ENCODE measurements at places on chromosomes 5 and 9.

GRCh38 chr9:9804109-9804508, 808.7 kb downstream of the PTPRD start:
- DNase-seq, result no peak

GRCh38 chr5:15236911-15237508, 263.0 kb upstream of the FBXL7 start:
- no peak for DNase-seq

GRCh38 chr5:6188976-6189375, 189.4 kb downstream of the MED10 start:
- DNase-seq, result no peak

DNA sequence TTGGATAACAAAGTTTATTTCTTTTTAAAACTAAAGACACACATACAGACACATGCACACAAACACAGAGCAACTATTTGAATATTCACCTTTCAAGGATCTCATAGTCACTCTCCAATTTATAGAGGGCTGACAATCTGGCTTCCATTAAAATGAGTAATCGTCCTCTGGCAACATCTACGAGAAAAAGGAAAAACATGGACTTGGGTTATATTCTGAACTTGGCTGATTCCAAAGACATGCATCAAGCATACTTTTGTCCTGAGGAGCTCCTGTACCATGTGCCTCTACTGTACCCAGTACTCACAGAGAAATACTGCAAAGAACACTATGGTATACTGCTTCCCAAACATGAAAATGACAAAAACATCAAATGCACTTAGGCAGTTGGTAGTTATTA, 15.4 kb downstream of the IARS1 start:
- no peak for DNase-seq

GRCh38 chr5:127295454-127295853, 4.9 kb downstream of the MEGF10 start:
- DNase-seq, result no peak

DNA sequence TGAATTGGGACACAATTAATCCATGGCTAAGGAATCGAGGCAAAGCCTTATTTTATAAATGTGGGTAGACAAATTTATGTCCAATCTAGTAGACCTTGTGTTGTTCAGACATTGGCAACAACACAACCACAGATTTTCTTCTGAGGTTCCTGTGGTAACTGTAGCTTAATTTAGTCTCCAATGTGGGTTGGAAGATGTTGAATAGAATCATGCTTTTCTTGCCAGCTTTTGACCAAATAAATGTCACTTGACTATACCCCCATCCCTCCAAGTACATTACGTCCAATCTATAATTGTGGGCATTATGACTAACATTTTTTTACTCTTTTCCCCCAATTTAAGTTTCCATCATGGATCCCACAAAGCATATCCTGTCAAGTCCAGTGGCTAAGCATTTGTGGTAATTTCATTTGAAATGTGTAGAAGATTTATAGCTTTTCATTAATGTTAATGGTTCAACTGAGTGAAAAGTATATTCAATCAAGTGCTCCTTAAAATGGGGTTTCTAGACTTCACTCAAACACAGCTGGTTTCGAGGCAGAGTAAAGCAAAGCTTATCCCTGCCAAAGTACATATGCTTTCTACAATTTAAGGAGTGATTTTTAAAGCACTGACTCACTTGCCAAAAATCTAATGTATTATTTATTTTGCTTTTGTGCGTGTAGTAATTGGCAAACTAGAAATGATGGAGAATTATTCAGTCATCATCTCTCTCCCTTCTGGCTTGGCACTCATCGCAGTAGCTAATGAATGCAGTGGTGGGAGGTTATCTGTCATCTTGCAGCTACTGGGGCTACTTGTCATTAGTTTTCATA, 141.8 kb downstream of the FAM174A start:
- no peak for DNase-seq

GRCh38 chr5:157303667-157304327, 37.9 kb downstream of the CYFIP2 start:
- no peak for DNase-seq

DNA sequence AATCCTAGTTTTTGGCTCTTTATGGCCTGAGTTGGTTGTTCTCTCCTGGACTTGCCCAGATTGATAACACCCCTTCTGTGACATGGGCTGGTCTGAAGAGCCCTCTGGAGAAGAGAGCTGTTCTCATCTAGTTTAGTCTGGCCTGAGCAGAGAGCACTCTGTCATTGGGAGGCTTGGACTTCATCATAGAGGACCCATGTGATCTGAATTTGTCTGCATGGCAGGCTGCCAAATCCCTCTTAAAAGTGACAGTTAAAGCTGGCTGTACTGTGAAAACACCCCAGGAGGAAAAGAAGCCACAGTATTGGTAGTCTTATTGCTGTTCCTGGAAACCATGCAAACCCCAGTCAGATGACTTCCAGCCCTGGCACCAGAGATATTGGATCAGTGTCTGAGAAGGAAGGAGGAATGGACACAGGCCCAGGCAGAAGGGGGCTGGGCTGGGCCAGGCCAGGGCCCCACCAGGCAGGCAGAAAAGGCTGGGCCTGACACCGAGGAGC, 3.7 kb upstream of the WDR31 start:
- DNase-seq, result no peak

DNA sequence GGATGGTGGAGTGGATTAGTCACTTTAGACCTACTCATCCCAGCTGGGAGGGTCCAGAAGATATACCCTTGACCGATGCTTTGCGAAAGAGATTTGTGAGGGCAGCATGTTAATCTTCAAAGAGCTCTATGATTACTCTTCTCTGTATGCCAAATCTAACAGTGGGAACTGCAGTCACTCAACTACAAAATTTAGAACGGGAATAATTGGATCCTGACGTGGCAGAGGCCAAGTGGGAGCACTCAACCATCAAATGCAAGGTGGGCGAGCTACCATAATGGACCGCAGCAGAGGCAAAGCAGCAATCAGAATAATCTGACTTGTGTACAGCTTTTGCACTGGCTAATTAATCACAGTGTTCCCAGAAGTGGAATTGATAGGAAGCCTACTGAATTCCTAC, 20.4 kb downstream of the NSA2 start:
- DNase-seq, result no peak

DNA sequence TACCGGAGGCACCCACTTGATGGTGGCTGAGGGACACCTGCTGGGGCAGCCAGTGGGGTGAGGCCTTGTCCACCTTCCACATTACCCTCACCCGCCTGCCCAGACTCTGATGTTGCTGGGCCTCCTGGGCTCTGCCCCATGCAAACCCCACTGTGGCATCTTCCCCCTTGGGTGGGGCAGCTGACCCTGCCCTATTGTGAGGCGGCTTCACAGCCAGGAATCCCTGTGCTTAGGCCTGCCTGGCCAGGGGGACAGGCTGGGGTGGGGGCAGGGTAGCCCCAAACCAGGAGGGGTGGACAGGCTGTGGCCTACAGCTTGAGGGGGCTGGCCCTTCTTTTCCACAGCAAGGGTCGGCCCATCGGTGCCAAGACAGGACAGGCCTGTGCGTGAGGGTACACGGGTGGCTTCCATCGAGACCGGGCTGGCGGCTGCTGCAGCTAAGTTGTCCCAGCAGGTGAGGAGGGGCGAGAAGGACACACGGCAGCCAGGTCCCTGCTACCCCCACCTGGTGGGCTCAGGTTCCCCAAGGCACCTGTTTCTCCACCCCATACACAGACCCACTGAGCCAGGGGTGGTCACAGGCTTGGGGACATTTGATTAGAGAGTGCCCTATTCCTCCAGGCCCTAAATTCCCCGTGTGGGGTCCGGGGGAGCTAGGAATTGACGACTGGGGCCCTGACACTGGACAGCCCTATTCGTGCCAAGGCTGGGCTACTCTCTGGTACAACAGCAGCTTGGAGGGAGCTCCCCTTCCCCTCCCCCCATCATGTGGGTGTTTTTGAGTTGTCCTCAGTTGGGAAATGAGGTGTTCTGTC, 99.2 kb downstream of the PHF2 start:
- DNase-seq, result no peak

DNA sequence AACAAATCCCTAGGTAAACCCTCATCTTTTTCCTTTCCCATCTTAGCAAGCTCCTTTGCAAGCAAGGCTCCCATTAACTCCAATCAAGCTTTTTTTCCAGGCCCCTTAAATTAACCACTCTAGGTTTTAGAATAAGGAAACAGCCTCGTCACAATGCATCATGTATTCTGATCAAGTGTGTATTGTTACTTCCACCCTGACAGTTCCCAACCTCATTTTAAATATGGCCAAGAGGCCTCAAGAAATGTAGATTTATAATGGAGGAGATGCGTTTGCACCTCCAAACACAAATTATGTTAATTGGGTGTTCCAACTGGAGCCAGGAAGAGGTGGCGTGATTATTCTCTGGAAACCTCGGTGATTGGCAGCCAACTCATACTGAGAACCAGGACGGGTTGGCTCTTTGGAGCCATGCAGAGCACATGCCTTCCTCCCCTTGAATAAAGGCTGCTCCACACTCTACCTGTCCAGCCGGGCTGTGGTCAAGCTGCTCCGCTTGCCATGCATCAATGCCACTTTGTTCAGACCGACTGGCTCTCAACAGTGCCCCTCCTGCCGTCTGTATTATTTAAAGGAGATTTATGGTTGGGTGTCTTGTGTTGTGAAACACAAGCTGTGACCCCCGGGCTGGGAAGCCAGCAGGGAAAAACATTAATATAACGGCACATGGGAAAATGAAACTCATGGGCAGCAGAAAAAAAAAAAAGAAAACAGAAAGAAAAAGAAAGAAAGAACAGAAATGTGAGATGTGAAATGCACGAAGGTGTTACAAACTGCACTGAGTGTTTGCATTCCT, 191.1 kb downstream of the EBF1 start:
- no peak for DNase-seq

- no peak for DNase-seq
Measured at GRCh38 chr5:146399481-146399880, 47.7 kb upstream of the TCERG1 start.

GRCh38 chr5:6666762-6667161, 33.5 kb downstream of the SRD5A1 start:
- DNase-seq, result no peak

- DNase-seq, result no peak
Measured at GRCh38 chr5:127844581-127845021, 141.4 kb downstream of the CCDC192 start.

- DNase-seq, result no peak
Measured at GRCh38 chr5:102796009-102796408, 40.9 kb downstream of the PAM start.

GRCh38 chr9:107994648-107995047, 505.1 kb upstream of the KLF4 start:
- DNase-seq, result no peak

- no peak for DNase-seq
Measured at GRCh38 chr5:181170996-181171395, 23.6 kb downstream of the OR2V2 start.

- DNase-seq, result no peak
Measured at GRCh38 chr9:16060436-16061129, 507.7 kb downstream of the CCDC171 start.

DNA sequence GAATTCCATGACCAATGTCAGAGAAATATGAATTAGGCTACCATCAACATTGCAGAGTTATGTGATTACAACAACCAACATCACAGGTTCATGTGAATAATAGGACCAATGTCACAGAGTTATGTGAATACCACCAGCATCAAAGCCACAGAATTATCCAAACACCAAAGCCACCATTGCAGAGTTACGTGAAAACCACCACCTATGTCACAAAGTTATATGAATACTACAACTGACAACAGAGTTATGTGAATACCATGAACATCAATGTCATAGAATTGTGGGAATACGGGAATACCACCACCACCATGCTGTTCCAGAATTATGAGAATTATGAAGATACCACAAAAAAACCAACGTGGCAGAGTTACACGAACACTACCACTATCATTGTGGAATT, 64.8 kb downstream of the SHC3 start:
- DNase-seq, result no peak

DNA sequence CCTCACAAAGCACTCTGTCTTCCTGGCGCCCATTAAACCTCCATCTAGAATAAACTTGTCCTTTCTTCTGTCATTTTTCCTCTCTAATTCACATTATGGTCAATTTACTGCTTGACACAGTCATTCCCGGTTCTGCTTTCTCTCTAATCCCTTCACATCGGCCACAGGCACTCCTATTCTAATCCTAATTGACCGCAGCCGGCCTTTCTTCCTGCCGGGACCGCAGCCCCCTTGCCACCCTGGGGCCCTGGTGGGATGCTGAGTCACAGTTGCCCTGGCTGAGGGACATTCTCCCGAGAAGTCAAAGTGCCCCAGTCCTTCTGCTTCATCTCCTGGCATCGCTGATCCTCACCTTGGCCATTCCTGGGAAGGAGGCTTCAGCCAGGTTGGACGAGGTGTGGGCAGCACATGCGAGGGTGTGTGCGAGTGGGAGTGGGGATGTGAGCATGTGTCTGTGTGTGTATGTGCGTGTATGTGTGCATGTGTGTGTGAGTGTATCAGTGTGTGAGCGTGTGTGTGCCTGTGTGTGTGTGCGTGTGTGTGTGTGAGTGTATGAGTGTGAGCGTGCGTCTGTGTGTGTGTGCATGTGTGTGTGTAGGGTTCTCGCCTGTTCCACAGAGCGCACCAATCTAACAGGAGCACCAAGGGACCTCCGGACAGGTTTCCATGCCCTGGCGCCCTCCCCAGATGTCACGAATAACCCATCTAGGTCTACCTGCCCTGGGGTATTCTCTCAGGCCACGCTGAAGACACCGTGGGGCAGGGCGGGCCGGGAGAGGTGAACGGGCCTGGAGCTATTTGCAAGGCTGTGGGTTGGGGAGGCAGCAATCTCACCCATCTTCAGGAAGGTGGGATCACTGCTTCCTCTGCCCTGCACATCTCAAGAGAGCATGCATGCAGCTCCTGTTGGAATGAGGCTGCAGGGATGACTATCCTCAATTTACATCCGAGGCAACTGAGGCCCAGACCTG, 191.2 kb downstream of the PAX5 start:
- no peak for DNase-seq

DNA sequence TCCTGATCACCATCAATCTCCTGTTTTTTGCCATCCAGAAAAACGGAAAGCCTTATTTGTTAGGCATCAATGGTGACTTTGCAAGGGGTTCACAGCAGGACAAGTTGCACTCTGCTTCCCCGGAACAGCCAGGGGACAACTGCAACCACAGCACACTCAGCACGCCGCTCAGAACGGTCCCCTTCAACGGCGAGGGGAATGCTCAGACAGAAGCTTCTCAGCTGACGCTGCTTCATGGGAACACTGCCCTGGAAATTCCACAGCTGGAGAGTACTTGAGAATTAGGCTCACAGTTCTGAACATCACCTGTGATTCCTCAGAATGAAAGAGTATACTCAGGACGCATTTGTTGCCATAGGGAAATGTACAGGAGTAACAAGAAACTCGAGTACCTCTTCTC, 40.1 kb upstream of the PLPP6 start:
- DNase-seq, result no peak

- no peak for DNase-seq
Measured at GRCh38 chr5:21681911-21682310, 1171.2 kb downstream of the CDH12 start.

DNA sequence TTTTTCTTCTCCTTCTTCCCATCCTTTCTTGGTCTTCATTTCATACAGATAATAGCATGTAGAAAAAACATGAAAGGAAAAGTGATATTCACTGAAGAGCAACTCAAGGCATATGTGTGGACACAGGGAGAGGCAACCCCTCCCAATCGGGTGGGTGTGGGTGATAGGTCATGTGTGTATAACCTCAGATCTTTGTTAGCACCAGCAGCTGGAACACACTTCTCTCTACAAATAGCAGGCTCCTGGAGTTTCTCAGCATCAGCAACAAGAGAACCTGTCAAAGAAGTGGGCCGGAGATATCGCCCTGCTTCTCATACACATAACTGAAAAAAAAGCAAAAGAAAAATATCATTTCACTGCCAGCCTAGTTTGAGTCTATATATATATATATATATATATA, 426.4 kb downstream of the DTWD2 start:
- DNase-seq, result no peak

GRCh38 chr9:2087500-2088313, 72.6 kb downstream of the SMARCA2 start:
- no peak for DNase-seq

- DNase-seq, result no peak
Measured at GRCh38 chr5:122126756-122127321, 2.5 kb upstream of the ZNF474 start.

Data from stimulated activated CD4-positive, alpha-beta T cell treated with anti-CD3 and anti-CD28 coated beads, TNF-alpha, amount 100 ng/mL, for 24 hours (primary cell).